ENCODE measurements at places on chromosomes 4 and X. TPM values are rescaled to one million over a fixed set of nuclear protein-coding genes. Genes with fewer than 3 reads are reported as not detected.

DNA sequence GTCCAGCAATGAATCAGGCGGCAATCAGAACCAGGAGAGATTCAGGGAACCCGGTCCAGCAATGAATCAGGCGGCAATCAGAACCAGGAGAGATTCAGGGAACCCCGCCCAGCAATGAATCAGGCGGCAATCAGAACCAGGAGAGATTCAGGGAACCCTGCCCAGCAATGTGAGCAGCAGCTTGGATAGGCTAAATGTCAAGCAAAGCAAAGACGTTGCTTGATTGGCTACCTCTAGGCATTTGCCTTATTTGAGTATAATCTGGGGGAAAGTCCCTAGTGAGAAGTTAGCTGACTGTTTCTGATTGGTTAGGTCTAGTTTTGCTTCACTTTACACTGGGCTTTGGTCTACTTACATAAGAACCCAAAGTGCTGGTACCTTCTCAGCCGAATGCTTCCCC lies 1212.2 kb upstream of the TENM3 start:
- ATAC-seq = peak; percentile 67

DNA sequence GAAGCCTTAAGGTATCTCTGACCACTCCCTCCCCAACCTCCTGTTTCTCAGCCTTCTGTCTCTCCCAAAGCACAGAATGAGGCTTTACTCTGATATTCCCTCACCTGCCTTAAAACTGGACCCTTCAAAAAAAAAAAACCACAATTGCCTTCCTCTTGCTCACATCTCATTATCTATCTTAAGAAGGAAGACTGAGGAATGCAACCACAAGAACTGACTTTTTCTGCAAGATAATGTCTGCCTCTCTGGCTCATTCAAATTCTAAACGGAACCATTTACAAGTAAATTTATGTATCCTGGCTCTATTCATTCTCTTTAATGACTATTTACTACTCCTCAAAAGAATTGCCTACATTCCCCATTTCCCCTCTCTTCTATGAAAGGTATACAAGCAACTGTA lies 545.5 kb upstream of the HTR2C start:
- ATAC-seq = no peak

DNA sequence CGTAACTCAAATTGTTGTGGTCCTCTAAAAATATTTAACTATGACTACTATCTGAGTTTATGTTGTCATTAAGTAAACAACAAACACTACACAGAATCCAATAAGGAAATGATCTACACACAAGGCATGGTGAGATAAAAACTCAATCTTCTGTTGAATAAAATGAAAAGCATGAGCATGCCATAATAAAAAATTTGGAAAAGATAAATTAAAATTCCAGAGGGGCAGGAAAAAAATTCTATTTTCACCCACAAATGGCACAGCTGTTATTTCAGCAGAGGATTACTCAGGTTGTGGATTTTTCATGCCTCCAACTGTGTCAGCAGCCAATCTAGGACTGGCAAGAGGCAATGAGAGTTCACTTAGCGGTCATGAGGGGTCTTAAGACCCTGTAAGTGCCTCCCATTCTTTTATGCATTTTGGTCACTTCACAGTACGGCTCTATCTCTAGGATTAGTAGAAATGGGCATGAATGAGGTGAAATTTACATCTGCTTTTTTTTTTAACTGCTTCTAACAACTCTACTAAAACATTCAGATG lies 639.8 kb upstream of the DIPK2B start:
- ATAC-seq = no peak

GRCh38 chr4:151323667-151324066 lies 1.7 kb downstream of the SH3D19 start:
- ATAC-seq = no peak

KDR gene
- total RNA-seq = 4.2 TPM

ADH5 gene
- total RNA-seq = 90.8 TPM

- peak; percentile 52 for ATAC-seq
Measured at GRCh38 chrX:63350465-63350877, 661 bp downstream of the SPIN4 start.

- no peak for ATAC-seq
Measured at GRCh38 chr4:105780176-105780575, 71.6 kb downstream of the GSTCD start.

- ATAC-seq = no peak
Measured at GRCh38 chrX:112571388-112571787, 108.3 kb downstream of the LHFPL1 start.

- no peak for ATAC-seq
Measured at GRCh38 chr4:70315928-70316327, 18.9 kb upstream of the CABS1 start.

BEX1 gene
- total RNA-seq = not detected

DNA sequence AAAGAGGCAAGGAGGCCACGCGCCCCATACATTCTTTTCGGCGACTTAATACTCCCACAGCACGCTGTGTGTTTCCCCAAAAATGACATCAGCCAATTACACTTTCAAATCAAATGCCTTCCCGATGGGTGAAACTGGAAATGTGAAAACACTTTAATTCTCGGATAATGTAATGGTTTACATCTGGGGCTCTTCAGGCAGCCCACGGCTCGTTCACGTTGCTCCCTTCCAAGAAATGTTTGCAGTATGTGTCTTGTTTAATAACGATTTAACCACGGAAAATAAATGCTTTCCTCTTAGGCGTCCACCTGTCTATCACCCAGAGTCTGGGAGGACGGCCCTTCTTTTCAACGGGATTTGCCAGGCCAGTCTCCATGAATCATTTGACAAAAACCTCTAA lies 272.5 kb downstream of the SHOX start:
- no peak for ATAC-seq

MAGEB3 gene
- not detected for total RNA-seq

DNA sequence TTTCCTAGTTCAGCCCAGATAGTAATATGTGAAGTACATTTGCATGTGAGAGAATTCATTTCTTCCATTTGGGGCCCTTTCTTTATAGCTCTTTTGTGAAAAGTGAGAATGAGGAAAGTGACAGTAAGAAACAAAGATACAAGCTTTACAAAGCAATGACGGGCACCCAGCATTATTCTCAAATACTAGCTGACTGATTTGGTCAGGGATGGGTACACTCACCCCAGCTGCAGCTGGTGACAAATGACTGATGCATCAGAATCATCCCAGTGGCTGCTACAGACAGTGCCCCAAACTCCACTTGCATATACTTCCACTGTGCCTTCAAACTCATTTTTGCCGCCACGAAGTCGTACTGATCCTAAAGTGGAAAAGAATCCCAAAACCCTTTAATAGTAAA lies 14.8 kb downstream of the PRSS12 start:
- ATAC-seq = no peak

DNA sequence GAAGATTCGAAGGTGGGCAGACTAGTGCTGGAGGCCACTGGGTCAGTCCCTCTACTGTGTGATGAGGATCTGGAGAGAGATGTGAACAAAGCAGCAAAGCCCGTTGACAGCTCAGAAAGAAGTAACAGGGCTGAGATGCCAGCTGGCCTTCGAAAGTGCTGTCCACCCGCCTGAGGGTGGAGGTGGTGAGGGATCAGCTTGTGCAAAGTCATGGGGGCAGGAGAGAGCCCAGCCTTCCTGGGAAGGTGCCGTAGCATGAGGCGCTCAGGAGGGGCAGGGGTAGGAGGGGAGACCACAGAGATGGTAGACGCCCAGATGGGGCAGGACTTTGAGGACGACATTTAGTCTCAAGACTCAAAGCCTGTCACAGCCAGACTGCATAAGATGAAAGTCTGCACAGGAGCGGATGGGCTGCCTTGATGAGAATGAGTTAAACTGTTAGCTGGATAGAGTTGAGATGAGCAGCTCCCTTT lies 19.7 kb downstream of the TBC1D14 start:
- no peak for ATAC-seq

- no peak for ATAC-seq
Measured at GRCh38 chrX:8089141-8089540, 81.9 kb downstream of the VCX2 start.

GAGE1 gene
- total RNA-seq = not detected

CT45A2 gene
- not detected for total RNA-seq

DNA sequence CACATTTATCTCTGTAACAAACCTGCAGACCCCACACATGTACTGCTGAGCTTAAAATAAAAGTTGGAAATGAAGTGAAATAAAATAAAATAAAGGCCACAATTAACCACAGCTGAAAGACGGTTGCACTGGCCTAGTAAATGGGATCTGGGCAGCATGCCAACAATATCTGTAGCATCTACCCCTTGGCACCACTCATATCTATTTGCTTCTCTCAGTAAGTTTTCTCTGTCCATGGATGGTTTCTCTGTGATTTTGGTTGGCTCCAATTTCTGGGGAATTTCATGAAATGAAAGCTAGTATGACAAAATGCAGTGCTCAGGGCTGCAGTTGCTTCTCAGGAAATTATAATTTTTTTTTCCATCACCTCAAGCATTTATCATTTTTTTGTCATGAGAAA lies 172.0 kb upstream of the IL15 start:
- no peak for ATAC-seq

DNA sequence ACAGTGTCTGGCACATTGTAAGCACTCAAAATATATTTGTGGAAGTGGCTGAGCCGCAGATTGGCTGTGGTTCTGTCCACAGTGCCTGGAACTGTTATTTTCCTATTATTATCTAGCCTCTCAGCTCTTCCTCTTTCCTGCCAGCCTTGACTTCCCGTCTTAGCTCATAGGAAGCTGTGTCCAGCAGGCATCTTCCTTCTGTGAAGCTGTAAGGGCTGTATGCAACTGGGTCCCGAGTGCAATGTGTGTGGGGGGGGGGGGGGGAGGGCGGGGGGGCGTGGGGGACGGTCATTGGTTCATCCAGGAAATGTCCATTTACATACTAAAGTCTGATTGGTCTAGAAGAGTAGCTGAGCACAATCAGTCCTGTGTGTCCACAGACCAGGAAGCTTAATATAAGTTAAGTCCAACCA lies 210.7 kb downstream of the PDGFRA start:
- peak; percentile 51 for ATAC-seq

CPLX1 gene
- total RNA-seq = 0.92 TPM

GRCh38 chr4:16207409-16207808 lies 18.9 kb downstream of the TAPT1 start:
- no peak for ATAC-seq

LDB2 gene
- 4.9 TPM for total RNA-seq

- ATAC-seq = no peak
Measured at GRCh38 chr4:140681201-140681600, 75.0 kb downstream of the TBC1D9 start.

TCEAL3 gene
- total RNA-seq = 2.9 TPM

CFAP47 gene
- total RNA-seq = not detected

STATH gene
- not detected for total RNA-seq

DNA sequence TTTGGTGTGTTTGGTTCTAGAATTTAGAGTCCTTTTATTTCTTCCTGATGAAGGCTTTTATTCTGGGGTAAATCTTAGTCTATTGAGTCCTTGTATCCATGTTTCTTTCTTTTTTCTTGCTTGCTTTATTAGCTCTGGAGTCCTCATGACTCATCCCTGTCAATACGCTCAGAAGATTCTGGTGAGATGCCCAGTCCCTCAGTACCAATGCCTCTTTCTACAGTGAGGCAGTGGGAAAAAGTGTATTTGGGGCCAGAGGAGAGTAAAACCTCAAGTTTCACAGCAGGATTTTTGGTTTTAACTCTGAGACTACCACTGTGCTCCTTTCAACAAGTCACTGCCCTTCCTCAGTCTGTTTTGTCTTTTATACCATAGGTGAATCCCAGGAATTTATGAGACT lies 368.0 kb downstream of the GBA3 start:
- ATAC-seq = no peak

Data from esophagus mucosa (tissue), 1 donor.